ENCODE measurements at places on chromosomes 1 and 21.
A peak's percentile ranks its signal among the peaks of the same experiment; 100 is the strongest.

- no peak for DNase-seq
Measured at GRCh38 chr21:31498985-31499384, 154.9 kb upstream of the TIAM1 start.

DNA sequence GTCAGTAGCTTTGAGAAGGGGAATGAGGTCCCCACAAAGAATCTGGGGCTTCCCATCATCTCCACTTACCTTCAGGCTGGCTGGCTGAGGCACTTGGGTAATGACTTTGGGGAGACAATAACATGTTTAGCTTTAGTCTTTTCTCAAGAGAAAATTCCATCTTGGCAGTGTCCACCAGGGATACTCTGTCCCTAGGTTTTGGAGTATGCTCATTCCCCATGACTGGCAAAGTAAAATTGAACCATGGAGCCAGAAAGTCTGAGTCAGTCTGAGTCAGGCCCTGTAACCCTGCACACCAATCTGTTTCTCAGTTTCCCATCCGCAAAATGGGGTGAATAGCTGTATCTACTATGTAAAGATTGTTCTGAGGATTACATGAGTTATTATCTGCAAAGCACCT lies 28.2 kb downstream of the RUNX1 start:
- DNase-seq, result no peak

DNA sequence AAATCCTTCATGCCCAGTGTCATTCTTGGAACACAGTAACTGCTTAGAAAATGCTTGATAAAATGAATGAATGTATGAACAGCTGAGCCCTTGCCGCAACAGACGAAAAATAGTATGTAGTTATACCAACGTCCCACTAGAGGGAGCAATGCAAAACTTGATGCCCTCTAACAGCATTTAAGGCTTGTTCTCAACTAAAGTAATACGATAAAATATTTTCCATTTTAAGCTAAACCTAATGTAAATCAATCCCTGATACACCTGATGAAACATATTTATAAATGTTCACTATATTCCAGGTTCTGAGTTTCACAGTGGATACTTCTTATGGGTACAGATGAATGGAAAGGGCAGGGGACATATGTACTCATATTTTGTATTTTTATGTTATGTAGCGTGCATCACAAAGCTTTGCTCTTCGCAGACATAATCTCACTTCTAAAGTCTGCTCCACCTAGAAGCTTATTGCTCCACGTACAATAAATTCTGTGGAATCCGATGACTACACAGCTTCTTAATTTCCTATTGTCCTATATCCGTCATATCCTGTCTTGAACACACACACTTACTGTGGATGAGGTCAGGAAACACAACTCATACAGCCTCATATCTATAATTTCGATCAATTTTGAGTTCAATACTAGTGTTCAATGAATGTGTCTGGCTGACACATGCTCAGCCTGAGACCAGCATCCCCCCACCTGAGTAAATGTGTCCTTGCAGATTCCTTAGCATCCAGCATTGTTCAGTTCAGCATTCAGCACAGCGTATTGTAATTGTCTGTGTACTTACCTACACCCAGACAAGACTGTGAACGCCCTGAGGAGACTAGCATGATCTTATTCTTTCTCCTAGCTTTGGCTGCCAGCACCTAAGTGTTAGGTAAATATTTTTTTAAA lies 4.4 kb upstream of the UTP25 start:
- no peak for DNase-seq

DNA sequence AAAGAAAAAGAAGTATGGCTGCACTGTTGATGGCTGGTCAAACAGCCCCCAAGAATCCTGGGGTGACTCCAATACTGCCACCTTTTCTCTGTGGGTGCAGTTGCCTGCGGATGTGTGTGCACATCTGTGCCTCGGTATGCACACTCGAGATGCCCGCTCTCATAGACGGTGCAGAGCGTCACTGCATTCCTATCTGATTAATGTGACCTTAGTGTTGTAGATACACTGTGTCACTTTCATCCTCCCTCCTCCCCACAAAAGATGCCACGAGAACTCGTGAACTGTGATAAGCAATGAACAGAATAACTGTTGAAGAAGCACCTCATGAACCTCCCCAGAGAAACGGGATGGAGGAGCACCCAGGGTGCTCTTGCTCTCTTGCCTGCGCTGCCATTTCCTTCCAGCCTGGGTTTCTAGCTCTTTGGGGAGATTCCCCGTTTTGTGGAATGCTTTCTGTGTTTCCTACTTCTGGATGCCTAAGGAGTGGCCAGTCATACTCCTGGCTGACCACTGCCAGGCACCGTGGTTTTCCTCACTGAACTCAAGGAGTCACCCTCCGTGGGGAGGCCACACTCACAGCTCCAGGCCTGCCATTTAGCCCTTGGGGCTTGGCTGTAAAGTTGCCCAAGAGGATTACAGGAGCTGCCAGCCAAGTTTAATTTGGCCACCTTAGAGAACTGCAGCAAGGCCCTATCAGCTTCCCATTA lies 32.0 kb downstream of the NTPCR start:
- no peak for DNase-seq

DNA sequence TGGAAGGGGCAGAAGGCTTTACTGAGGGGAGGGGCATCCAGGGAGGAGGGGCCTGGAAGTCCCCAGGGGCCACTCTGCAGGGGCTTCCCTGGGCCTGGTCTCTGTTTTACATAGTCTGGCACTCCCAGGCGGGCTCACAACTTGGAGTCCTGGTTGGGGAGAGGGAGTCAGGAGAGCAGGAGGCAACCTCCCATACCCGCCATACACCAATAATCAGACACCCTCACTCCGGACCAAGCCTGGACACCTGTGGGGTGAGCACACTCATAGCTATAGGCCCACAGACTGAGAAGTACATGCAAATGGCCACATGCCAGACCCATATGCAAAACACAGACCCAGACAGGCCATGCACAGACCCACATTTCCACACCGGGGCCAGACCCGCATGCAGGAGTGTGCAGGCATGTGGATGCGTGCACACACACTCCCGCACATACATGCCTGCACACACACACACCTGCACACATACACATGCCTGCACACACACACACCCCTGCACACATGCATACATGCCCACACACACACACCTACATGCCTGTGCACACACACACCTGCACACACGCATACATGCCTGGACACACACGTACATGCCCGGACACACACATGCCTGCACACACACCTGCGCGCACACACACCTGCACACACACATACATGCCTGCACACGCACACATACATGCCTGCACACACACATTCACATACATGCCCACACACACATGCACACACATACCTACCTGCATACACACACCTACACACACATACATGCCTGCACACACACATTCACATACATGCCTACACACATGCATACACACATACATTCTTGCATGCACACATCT lies 89.5 kb upstream of the RUNX3 start:
- DNase-seq, result no peak

GRCh38 chr1:184759112-184759511 lies 4.5 kb upstream of the EDEM3 start:
- no peak for DNase-seq

DNA sequence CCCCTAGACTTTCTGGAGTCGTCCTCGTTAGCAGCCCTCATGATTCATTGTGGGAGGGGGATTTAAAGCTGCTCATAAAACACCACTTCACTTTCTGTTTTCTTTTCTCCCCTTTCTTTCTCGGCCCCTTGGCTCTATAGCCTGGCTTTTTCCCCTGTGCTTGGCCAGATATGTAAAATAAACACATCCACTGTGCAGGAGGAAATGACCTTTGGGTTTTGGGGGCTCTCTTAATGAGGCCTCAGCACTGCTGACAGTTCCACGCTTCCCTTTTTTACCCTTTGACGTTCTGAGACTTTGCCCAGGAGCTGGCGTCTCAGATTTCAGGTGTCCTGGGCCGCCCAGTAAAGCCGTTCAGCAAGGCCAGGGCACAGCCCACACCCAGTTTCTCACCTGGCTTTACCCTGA lies 65.7 kb downstream of the RUNX3 start:
- DNase-seq, result no peak

DNA sequence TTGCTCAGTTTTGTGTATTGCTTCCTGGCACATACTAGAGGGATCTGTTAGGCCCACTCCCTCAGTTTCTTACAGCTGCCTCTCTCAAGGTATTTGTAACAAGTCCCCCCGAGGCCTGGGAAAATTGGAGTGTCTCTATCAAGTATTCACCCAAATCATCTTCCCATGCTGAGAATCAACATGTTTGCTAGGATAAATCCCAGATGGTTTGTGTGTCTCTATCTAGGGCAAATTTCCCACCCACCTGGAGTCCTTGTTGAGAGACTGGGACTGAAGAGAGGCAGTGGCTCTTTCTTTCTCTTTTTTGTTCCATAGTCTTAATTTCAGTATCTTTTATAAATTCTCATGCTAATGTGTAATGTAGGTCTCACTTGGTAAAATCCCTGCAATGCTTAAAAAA lies 58.0 kb downstream of the OLFM3 start:
- no peak for DNase-seq

DNA sequence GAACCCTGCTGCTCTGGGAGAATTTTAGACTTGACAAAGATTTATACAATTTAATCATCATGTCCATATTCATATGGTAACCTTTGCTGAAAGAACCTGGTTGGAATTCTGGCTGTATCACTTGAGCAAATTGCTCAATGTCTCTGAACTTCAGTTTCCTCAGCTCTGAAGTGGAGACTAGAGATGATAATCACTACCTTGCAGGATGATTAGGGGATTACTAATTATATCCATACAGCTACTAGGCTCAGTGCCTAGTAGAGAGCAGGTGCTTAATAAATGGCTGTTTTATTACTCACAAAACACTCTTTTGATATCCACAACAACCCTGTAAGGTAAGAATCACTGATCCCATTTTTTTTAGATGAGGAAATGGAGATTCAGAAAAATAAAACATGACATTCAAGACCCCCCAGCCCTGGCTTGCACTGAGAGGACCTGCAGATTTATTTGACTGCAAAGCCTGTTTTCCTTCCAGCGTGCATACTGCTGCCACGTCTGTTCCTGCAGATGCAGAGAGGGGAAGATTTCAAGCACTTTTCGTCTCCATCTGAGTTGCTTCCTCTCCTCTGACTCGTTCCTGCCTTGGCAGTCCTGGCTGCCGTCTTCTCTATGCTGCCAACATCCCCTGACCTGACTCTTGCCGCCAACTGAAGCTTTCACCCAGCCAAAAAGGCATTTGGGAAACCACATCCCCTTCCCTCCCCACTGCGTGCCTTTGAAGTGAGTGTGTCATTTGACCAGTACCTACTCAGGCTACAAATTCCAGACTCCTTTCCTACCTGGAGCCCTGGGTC lies 203.0 kb downstream of the PLPP3 start:
- peak; percentile 14 for DNase-seq

- no peak for DNase-seq
Measured at GRCh38 chr1:245375789-245376460, 221.1 kb downstream of the KIF26B start.

- no peak for DNase-seq
Measured at GRCh38 chr21:27825035-27825434, 858.1 kb upstream of the ADAMTS5 start.

DNA sequence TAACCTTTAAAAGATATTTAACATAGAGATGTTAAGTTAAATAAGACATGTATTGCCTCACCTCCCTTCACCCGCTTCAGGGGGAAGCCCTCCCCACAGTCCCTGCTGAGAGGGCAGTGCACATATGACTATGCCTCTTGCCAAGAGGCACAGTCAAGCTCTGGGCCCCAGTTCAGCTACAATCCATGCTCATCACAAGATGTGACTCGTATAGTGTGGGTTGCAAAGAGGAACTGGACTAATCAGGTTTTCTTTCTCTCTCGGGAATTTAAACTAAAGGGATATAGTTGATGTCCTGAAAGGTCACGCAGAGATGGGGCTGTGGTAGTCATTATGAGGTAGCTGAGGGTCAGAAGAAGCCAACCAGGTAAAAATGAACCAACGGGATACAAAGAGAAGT lies 35.6 kb downstream of the LYST start:
- DNase-seq, result no peak
